Bronchial epithelial cell (primary cell): ENCODE measurements at places on chromosomes 12 and 14. TPM values are rescaled to one million over a fixed set of nuclear protein-coding genes. Genes with fewer than 3 reads are reported as not detected.

- DNase-seq, result no peak
These were observed 20.3 kb downstream of the FBRSL1 start for GRCh38 chr12:132510111-132510724.

- DNase-seq, result no peak
These were observed 213.2 kb downstream of the C12orf50 start for GRCh38 chr12:87815771-87816585.

DNA sequence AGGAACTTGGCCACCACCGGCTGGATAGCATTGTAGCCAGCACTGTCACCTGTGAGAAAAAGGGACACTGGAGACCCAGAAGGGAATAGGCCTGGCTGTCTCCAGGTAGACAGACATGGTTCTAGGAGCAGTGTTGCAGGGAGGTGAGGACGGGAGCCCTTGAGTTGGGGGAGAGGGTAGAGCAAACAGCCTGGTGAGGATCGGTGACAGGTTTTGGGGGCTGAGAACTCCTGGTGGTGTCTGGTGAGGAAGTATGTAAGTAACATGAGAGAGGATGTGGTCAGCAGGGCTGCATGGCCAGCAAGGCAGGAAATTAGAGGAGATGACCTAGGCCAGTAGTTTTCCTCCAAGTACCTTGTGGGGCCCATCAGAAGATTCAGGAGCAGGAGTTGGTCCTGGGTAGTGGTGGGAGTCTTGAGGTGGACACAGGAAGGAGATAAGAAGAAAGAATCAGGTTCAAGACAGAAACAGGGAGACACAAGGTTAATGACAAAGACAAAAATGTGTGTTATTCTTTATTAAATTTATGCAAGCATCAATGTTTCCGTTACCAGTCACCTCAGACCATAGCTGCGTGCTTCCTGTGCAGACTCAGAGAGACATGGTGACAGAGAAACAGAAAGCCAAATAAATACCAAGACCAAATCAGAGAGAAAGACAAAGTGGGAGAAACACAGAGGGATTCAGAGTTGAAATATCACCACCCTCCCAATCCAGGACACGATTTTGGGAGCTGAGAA lies at the start of gene ARHGAP9:
ARHGAP9 (minus strand) TSS at position 491 of the 740 bp plus-strand sequence; CDS start at position 31, 460 bp downstream.
- no peak for DNase-seq

SMCO3 gene
- not detected in 2 replicates for total RNA-seq

RGS6 gene
- not detected in 2 replicates for total RNA-seq

- no peak for DNase-seq
These were observed 65.2 kb upstream of the PDZRN4 start for GRCh38 chr12:41122894-41123293.

DNA sequence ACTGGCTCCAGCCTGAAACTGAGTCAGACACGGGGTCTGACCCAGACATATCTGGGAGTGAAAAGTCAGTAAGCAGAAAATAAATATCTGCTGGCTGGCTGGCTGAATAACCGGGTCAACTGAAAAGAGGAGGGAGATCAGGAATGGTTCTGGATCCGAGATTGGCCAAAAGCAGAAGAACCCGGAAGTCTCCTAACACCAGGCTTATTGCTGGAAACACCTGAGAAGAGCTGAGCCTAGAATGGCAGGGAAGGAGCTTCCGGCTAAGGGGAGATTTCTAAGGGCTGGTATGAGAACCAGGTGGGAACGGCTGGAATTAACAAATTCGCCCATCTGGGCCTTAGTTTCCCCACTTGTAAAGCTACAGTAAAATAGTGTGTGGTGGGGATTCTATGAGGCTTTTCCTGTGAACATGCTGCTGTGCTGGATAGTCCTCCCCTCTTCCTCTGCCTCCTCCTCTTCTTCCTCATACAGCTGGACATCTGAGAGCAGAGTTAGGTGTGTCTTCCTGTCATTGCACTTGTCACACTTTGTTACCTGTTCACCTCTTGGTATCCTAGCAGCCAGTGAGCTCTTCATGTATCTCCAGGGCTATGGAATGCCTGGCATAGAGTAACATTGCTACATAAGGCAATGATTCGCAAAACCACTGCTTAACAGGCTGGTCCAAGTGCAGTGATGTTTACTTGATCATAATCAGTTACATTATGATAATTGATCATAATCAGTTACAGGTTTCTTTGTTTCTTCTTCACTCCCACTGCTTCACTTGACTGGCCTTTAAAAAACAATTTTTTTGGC lies 2.0 kb upstream of the SHMT2 start:
- DNase-seq, result peak; percentile 40

PTGER2 gene
- total RNA-seq, result under 0.01 TPM in 1 of 2 replicates, not detected in the other

- DNase-seq, result no peak
These were observed 26.4 kb downstream of the ACTN1 start for GRCh38 chr14:68952531-68953195.

GRCh38 chr14:98952593-98953350 lies 319.2 kb downstream of the BCL11B start:
- peak; percentile 83 for DNase-seq
